ENCODE measurements at places on chromosomes 2 and 18.

DNA sequence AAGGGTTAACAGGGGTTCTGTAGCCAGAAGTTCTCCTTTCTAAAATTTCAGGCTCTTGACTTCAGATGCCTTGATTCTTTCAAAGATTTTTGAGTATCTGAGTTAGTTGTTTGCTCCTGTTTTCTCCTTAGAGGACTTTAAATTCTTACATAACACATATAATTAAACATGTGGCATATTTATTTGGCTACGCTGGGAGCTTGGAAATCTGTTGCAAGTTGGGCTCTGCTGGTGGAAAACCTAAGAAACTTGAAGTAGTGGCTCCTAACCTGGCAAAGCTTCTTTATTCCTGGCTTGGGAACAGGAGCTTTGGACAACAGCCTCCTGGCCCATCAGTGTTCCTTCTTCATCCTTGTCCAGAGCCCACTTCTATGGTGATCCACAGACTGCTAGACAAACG, 72.6 kb downstream of the VIT start:
- no peak for DNase-seq

GRCh38 chr2:134865067-134865787, 26.8 kb downstream of the ACMSD start:
- no peak for DNase-seq

DNA sequence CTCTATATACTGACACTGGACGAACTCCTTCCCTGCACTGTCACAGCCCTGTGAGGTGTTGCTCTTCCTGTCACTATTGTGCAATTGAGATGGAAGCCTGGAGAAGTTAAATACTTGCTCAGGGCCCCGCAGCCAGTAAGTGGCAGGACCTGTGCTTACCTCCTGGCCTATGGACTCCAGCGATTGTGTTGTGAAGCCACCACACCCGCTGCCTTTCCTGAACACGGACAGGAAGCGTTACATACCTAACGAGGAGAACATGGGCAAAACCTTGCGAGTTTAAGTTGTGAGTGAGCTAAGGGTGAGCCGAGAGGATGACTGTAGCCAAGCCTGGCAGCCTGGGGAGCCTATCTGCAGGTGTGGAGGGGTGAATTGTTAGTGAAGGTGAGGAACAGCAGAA, 26.1 kb downstream of the RAB31 start:
- no peak for DNase-seq

GRCh38 chr2:204416236-204416635, 129.0 kb upstream of the PARD3B start:
- no peak for DNase-seq

GRCh38 chr18:49177071-49177470, 226.3 kb upstream of the SMAD7 start:
- no peak for DNase-seq

GRCh38 chr18:31100436-31101182, 1.6 kb downstream of the DSC2 start:
- DNase-seq = no peak

DNA sequence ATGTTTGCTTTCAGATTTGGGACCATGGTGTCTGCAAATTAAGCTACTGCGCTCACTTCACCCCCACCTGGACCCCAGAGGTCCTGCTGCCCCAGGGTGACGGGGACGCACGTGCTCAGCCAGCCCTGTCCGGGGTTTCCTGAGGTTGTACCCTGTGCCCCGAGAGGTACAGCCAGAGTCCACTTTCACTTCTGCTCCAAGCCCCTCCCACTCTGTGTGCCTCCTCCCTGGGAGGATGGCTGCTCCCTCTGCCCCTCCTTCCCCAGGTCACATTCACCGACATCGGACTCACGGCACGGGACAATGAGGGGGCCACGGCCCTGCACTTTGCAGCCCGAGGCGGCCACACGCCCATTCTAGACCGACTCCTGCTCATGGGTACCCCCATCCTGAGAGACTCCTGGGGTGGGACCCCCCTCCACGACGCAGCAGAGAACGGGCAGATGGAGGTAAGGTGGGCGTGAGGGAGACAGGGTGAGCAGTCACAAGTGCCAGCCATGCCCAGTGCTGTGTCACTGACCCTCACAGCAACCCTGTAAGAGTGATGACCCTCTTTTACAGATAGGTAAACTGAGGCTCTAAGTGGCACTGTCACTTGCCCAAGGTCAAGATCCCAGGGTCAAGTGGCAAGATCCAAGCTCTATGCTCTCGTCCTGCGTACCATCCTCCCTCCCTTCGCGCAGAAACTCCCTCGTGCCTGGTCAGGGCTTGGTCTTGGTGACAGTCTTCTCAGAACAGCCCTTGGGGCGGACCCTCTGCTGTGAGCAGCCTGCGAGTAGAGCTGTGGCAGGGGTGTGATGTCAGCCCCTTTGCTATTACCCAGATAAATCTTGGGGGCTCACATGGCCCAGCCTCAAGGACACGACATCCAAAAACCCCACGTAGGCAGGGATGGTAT, 7.6 kb downstream of the ESPNL start:
- no peak for DNase-seq

GRCh38 chr2:8380026-8380425, 301.8 kb upstream of the ID2 start:
- DNase-seq = no peak

DNA sequence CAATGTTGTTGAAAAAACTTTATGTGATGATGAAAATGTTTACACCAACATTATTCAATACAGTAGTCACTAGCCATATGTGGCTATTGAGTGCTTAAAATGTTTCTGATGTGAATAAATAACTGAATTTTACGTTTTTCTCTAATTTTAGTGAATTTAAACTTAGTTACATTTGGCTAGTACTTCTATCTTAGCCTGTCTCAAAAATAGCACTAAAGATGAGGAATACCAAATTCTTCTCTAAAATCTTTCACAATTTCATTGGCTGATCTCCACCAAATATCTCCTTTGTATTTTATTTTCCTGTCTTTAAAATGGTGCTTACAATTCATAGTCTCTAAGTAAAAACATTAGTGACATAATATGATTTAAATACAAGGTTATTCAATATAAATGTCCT, 83.7 kb upstream of the RND3 start:
- DNase-seq = no peak

GRCh38 chr2:231985823-231986261, 24.3 kb downstream of the DIS3L2 start:
- DNase-seq = no peak

- DNase-seq = no peak
Observed at GRCh38 chr2:146108993-146109392, 1589.1 kb upstream of the ZEB2 start.

DNA sequence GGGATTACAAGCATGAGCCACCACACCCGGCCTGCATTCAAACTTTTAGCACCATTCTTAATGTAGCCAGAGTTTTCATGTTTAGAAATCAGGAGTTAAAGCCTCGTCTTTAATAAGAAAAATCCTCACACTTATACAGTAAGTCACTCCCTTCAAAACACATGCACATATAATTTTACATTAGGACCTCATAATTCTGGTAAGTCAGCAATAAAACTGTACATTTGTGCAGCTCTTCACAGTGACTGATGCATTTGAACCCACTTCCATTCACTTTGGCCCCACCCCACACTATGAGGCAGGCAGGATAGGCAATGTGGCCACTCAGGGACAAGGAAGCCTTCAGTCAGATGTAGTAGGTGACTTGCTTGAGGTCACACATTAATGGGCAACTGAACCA, 141.7 kb upstream of the SIX3 start:
- DNase-seq = no peak

DNA sequence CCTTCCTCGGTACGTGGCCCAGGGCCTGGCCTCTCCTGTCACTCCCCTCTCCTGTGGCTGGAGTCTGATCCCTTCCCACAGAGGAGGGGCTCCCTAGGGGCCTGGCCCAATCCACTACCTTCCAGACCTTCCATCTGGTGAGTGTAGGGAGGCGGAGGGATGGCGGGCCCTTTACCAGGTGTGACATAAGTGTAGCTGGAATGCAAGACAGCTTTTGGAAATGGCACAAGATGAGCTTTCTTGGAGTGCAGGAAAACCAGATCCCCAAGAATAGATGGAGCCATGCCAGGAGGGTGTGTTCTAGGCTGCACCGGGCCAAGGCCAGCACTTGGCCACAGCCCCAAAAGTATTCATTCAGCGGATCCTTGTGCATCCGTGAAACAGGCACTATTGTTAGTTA, 30.1 kb downstream of the IGFBP5 start:
- peak; percentile 78 for DNase-seq

DNA sequence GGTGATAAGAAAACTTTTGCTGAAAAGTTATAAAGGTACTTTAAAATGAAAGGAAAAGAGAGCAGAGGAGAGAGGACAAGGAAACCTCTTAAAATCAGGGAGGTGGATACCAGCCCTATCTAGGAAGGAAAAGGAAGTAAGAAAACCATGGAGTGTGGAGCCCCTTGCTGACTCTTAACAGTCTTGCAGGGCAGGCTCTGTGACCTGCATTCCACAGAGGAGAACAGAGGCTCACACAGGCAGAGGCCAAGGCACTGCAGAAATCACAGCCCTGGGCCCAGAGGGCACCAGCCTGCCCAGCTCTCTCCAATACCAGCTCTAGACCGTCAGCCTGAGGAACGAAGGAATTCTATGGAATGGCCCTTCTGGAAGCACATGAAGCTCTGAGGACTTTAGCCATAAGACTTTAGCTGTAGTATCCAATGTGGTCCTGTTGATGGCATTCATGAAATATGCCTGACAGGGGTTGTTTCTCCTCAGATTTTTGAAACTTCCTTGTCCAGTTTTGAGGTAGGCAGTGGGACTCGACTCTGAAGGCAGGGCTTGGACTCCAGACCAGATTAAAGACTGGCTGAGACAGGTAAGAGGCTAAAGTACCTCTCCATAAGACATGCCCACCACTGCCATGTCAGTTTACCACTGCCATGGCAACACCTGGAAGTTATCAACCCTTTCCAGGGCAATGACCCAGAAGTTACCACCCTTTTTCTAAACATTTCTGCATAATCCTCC, 216.3 kb downstream of the ANAPC1 start:
- DNase-seq = no peak

DNA sequence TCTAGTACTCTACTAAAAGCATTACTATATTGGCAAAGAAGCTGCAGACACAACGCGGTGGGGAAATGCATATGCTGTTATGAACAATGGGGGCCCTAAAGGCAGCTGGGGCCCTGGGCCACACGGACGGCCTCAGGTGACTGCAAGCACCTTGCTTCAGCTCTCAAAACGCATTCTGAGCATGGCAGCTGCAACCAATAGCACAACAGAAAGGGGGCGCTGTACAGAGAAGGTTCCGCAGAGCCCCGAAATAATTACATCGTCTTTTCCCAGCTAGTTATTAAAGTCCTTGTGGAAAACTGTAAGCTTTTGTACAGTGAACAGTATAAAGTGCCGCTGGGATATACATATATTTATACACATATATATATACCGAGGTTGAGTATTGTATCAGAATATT, 45.3 kb upstream of the PXDN start:
- no peak for DNase-seq

DNA sequence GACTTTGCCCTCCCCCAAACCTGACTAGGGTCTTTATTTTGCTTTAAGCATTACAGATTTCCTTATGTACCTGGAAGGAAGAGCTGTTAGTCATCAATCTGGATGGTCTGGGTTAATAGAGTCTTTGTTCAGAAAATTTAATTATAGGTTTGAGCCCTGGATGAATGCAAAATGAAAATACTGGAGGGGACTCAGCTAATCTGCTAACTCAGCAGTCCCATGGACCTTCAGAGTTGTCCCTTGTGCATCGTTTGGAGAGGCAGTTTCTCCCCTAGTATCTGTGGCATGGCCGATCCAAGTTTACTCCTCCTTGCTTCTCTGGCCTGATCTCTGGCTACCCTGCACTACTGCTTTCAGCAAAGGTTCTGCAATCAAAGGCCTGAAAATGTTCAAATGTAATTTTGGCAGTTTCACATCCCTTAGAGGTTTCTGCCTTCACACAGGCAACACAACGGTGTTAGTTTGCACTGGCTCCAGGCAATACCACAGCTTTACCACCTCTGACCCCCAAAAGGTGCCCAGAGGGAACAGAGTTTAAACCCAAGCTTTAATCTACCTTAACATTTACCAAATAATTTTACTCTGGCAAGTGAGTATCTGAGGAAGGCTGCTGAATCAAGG, 134.3 kb downstream of the THADA start:
- DNase-seq = no peak

- no peak for DNase-seq
Observed at GRCh38 chr2:95001051-95001562, 24.4 kb upstream of the MAL start.

Data from DMS79 (cell line).